T-helper 2 cell treated with Interferon-gamma antibody and Interleukin-4, amounts not matched to agents 100 ng/mL and 5 ng/mL, for 36 hours (primary cell): ENCODE measurements at places on chromosomes 1 and 21. TPM values are rescaled to one million over a fixed set of nuclear protein-coding genes. Genes with fewer than 3 reads are reported as not detected.

Gene ADORA1
- not detected in 2 replicates for total RNA-seq

Gene NCAM2
- 0.02 TPM in 1 of 2 replicates, not detected in the other for total RNA-seq

Gene TEDDM1
- not detected in 2 replicates for total RNA-seq

Gene CDC42BPA
- 8.8 and 10.0 TPM in 2 replicates for total RNA-seq

Gene GIPC2
- total RNA-seq: 0.05 and 0.07 TPM in 2 replicates

Gene ARHGEF19
- 9.5 and 10.1 TPM in 2 replicates for total RNA-seq

Gene DNAH14
- total RNA-seq: 0.52 and 1.6 TPM in 2 replicates

Gene SLAMF8
- 0.68 and 1.1 TPM in 2 replicates for total RNA-seq

Gene DCST1
- total RNA-seq: not detected in 2 replicates

Gene ACTN2
- total RNA-seq: 0.05 TPM in 1 of 2 replicates, not detected in the other

Gene FCMR
- total RNA-seq: 75.8 and 77.6 TPM in 2 replicates

Gene CSTB
- 63.8 and 68.7 TPM in 2 replicates for total RNA-seq

Gene BRDT
- not detected in 2 replicates for total RNA-seq

Gene FCRL6
- total RNA-seq: 0.25 TPM in 1 of 2 replicates, not detected in the other
